ENCODE measurements at places on chromosomes 6 and 20. TPM values are rescaled to one million over a fixed set of nuclear protein-coding genes. Genes with fewer than 3 reads are reported as not detected.
A peak's percentile ranks its signal among the peaks of the same experiment; 100 is the strongest.

Gene TBXT
- not detected for total RNA-seq

Gene C6orf163
- 2.6 TPM for total RNA-seq

Gene GHRH
- not detected for total RNA-seq

Gene PRSS35
- total RNA-seq = not detected

Gene OPN5
- not detected for total RNA-seq

Gene OR2H2
- not detected for total RNA-seq

Gene PHIP
- 25.3 TPM for total RNA-seq

Gene GNRH2
- 1.0 TPM for total RNA-seq

Gene ADGRB3
- not detected for total RNA-seq

DNA sequence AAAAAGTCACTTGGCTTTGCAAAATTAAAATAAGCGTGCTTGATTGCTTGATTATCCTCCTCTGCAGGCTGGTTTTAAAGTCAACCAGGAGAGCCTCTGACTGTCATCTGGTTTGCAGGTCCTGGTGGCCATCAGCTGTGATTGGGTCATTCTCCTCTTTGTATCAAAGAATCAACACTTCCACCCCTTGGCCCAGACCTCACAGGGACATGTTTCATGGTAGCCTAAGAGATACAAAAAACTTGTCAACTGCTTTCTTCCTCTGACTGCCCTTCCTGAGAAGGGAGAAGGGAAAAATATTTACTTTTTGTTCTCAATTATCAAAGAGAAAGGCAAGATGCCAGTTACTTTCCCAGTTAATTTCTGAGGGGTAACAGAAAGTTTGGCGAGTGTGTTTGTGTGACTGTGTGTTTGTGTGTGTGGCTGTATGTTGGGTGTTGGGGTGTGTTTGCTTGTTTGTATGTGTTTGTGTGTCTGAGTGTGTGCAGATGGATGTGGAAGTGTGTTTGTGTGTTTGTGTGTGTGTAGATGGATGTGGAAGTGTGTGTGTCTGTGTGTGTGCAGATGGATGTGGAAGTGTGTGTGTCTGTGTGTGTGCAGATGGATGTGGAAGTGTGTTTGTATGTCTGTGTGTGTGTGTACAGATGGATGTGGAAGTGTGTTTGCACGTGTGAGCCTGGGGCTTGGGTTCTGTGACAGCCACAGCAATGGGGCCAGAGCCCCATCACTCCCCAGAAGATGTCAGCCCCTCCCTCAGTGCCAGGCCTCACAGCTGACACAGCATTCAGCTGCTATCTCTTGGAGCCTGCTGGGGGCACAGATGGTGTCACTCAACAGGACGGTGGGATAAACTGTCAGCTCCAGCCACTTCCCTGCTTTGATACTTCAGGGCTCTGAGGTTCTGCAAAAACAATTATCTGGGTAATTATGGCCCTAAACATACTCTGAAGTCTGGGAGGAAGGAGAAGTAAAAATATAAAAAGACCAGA, 98.6 kb upstream of the RNF24 start:
- no peak overlapping the region for H3K27ac ChIP-seq
- H3K4me3 ChIP-seq = no peak overlapping the region
- no peak for DNase-seq

DNA sequence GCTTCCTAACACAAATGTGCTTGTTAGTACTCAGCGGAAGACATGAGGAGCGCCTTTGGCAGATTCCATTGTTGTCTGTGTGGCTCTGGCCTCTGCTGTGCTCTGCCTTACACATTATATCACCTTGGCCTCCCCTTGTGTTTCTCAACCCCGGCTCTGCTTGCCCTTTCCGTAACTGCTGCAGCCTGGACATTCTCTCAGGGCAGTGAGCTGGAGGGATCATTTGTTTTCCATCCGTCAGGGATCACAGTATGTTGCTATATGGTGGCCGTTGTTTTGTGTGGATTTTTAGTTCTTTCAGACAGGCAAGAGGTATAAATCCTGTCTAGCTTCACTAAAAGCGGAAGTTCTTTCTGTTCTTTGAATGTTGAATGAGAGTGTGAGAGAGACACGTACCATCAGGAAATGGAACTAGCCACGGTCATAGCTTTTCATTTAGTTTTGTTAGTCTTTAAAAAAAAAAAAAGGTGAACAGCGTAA, 175.1 kb downstream of the JARID2 start:
- H3K27ac ChIP-seq = no peak overlapping the region
- H3K27me3 ChIP-seq = no peaks in the 10 kb centered on the region
- H3K36me3 ChIP-seq = peaks cover 25% of the 10 kb centered on the region
- H3K4me3 ChIP-seq = no peak overlapping the region
- peaks cover 22% of the 10 kb centered on the region for H3K4me1 ChIP-seq

DNA sequence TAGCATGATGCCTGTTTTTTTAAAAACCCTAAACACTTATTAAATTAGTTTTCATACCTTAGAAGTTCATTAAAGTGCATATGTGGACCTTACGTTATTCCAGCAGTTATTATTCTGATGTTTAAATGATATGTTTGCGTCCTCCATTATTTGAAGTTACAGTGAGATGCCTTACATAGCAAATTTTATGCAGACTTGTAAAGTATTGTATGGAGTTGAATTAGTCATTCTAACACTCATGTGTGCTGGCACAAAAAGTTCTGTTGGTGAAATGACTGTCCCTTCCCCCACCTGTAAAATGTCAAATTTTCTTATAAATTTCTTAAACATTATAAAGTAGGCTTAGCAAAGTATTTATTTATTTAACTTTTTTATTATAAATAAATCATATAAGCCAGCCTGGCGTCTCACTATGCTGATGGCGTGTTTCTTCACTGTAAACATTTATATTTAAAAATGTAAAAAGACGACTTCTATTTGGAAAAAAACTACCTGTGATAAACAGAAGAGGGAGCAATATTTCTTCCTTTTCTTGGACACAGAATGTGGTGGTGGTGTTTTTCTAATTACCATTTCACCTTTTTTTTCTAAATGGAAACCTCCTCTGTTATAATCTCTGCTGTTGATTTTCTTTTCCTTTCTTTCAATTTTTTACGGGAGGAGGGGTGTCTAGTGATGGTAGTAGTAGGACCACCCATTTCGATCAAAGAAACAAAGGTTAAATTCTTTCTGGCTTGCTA, 155.4 kb downstream of the RFPL4B start:
- no peak overlapping the region for H3K4me3 ChIP-seq
- peak; percentile 5 for DNase-seq
- no peaks in the 10 kb centered on the region for H3K4me1 ChIP-seq
- no peaks in the 10 kb centered on the region for H3K36me3 ChIP-seq
- H3K27ac ChIP-seq = no peak overlapping the region
- H3K27me3 ChIP-seq = no peaks in the 10 kb centered on the region

GRCh38 chr20:63639093-63639975, 12.4 kb upstream of the GMEB2 start:
- DNase-seq = no peak
- H3K27ac ChIP-seq = no peak overlapping the region
- peaks cover 6% of the 10 kb centered on the region for H3K4me1 ChIP-seq

DNA sequence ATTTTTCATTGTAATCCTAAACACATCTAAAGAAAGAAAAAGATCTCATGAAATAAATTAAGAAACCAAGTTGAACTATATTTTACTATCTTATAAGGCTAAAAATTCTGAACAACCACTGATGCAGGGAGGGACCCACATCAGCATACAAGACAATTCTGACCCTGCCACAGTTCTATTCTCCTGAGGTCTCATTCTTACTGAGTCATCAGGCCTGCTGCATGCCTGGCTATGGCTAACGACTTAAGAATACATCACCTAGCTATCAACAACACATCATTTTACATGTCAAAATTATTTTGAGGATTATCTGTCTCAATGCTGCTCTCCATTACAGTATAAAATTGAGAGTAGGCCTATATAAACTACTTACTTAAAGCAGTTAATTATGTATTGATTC, 52.9 kb downstream of the FBXL4 start:
- no peak overlapping the region for H3K27ac ChIP-seq
- no peak overlapping the region for H3K4me3 ChIP-seq
- DNase-seq = no peak
- H3K4me1 ChIP-seq = peaks cover 5% of the 10 kb centered on the region

- H3K4me1 ChIP-seq = no peaks in the 10 kb centered on the region
- peaks cover 6% of the 10 kb centered on the region for H3K36me3 ChIP-seq
- peaks cover 56% of the 10 kb centered on the region for H3K27me3 ChIP-seq
- no peak for DNase-seq
- no peak overlapping the region for H3K4me3 ChIP-seq
These were observed 39.5 kb upstream of the CHD6 start for GRCh38 chr20:41657655-41658054.

GRCh38 chr6:14706378-14706929, 539.4 kb upstream of the JARID2 start:
- H3K4me1 ChIP-seq = peaks cover 22% of the 10 kb centered on the region
- DNase-seq = peak; percentile 76
- no peak overlapping the region for H3K4me3 ChIP-seq
- H3K27me3 ChIP-seq = no peaks in the 10 kb centered on the region
- H3K36me3 ChIP-seq = peaks cover 6% of the 10 kb centered on the region

DNA sequence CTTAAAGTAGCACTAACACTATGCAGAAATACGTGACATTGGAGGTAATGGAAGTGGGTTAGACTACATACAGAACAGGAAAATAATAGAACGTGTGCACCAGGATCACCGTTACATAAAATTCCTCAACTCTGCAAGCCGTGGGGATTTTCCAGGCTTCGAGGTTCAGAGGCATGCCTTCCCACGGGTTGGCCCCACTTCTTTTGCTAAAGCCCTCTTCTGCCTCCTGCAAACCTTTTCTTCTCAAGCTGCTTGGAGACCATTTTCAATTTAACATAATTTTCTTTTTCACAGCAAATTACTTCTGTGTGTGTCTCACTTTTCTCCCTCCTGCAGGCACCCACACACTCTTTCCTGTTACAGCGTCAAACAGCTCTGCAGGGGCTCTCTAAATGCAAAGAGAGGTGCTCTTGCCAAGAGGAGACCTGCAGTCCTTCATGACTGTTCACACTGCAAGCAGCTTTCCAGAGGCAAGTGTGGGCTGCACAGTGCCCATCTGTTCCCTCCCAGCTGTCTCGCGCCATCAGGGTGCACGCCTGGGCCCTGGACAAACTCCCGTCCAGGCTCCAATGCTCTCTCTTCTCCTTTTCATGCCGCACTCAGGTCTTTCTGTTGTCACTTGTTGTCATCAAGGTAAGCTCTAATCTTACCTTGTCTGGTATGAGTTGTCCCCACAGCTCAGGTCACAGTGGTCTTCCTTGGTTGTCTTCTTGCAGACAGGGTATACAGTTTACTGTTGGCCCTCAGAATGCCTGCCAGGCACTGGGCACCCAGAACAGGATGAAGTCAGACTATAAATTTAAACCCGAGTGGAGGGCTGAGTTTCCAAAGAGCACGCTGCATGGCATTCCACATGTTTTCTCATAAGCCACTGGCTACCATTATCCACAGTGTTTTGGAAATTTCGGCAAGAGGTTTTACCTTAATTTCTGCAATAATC, 164.8 kb upstream of the GGTLC1 start:
- H3K27me3 ChIP-seq = no peaks in the 10 kb centered on the region
- no peak overlapping the region for H3K4me3 ChIP-seq
- no peaks in the 10 kb centered on the region for H3K36me3 ChIP-seq
- H3K4me1 ChIP-seq = no peaks in the 10 kb centered on the region
- DNase-seq = no peak

DNA sequence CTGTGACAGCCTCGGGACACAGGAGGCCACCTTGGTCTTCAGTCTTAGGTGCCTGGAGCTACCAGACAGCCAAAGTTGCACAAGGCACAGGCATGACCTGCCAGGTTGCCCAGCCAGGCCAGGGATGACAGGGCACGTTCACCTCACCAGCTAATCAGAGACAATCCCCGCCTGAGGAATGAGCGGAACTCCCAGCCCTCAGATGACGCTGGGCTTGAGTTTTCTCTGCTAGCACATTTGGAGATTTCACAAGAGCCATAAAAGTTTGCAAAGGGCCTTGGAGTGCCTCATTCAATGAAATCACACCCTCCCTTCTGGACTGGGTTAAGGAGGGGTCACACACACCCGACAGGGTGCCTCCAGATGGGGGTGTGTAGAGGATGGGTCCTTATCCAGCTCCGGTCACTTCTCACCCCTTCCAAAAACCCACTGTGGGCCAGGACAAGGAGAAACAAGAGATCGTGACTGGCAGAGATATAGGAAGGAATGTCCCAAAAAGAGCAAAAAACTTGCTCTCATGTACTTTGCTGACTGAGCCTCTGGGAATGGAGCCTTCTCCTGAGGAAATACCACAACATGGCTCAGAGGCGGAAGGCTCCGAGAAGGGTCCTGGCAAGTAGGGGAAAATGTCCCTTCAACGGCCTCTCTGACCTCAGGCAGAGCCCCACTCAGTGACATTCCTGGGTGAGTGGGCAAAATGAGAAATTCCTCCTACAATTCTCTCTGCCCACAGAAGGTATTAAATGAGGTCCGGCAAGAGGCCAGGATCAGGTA, 121.6 kb downstream of the ISM1 start:
- no peaks in the 10 kb centered on the region for H3K4me1 ChIP-seq
- H3K36me3 ChIP-seq = no peaks in the 10 kb centered on the region
- H3K4me3 ChIP-seq = no peak overlapping the region
- no peak for DNase-seq
- no peak overlapping the region for H3K27ac ChIP-seq
- no peaks in the 10 kb centered on the region for H3K27me3 ChIP-seq

DNA sequence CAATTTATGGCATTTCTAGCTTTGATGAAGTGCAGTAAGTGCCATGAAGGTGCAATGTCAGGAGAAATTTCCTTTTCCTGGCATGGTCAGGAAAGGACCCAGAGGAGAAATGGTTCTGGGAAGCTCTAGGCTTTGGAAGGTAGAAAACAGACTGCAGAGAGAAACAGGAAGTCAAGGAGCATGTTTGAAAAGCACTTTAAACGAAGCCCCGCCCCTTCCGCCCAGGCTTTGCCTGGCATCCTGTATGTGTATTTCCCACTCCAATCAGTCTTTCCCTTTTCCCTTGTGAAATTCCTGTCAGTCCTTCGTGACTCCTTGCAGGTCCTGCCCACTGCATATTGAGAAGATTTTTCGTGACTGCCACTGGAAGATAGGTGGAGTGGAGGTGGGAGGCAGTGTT, 320.9 kb upstream of the SASH1 start:
- H3K4me3 ChIP-seq = no peak overlapping the region
- H3K4me1 ChIP-seq = no peaks in the 10 kb centered on the region
- H3K27ac ChIP-seq = no peak overlapping the region
- no peaks in the 10 kb centered on the region for H3K36me3 ChIP-seq
- no peak for DNase-seq

DNA sequence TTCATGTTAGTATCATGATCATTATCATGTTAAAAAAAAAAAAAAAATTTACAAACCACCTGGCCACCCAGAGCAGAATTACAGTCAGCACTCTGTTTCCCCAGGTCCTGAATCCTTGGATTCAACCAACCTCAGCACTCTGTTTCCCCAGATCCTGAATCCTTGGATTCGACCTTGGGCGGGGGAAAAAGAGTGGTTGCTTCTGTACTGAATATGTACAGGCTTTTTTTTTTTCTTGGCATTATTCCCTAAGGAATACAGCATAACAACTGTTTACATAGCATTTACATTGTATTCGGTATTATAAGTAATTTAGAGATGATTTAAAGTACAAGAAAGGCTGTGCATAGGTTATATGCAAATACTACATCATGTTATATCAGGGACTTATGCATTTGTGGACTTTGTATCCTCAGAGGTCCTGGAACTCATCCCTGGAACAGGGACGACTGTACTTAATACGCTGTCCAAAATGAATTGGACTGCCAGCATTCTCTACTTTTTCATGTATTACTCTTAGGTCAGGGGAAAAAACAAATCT, 31.2 kb downstream of the GCNT2 start:
- peaks cover 10% of the 10 kb centered on the region for H3K4me1 ChIP-seq
- H3K36me3 ChIP-seq = no peaks in the 10 kb centered on the region
- no peak overlapping the region for H3K27ac ChIP-seq
- DNase-seq = no peak

- H3K27ac ChIP-seq = peak overlapping the region; percentile 11
- peak; percentile 30 for DNase-seq
- H3K4me1 ChIP-seq = peaks cover 8% of the 10 kb centered on the region
- H3K4me3 ChIP-seq = no peak overlapping the region
These were observed 43.3 kb downstream of the NUDT3 start for GRCh38 chr6:34349211-34349610.
